ENCODE measurements at places on chromosomes 2 and 18.

DNA sequence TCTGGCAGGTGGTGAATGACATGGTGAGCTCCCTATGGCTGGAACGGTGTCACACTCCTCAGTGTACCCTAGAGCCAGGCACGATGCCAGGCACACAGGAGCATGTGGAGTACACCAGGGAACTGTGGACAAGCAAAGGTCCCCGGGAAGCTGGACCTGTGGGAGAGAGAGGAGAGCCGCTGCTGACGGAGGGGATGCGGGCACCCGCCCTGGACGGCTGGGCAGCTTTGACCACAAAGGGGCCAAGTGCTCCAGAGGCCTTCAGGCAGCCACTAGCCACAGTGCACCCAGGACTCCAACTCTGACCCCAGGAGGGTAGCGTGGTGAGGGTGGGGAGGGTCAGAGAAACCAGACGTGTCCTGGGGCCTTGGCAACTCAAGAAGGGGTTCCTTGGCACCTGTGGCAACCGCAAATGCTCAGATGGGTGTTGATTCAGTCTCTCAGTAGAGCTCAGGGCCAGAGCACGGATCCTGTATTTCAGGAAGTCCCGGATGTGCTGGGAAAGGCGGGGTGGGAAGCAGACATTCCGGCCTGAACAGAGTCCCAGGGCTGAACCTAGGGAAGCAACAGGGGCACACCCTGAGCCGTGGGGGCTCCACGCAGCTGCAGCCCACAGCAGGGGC, 2.3 kb upstream of the MAB21L4 start:
- DNase-seq, result no peak

- DNase-seq, result no peak
Measured at GRCh38 chr2:15687720-15688119, 96.1 kb downstream of the DDX1 start.

GRCh38 chr18:70029163-70029562, 81.5 kb upstream of the CD226 start:
- no peak for DNase-seq

DNA sequence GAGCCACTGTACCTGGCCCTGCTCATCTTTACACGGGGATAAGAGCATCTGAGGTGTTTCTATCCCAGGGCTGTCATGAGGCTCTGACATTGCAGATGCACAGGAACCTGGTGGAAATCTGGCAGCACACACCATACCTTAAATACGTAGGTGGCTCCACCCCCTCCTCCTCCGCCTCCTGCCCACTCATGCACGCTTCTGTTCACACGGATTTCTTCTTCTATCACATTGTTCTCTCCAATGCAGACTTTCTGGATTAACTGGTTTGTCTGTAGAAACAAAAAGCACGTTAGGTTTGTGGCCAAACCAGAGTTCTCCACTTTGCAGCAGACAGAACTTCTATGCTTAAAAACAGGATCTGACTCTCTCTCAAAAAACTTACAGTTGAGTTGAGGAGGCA, 118.2 kb downstream of the CLIP4 start:
- DNase-seq, result no peak

DNA sequence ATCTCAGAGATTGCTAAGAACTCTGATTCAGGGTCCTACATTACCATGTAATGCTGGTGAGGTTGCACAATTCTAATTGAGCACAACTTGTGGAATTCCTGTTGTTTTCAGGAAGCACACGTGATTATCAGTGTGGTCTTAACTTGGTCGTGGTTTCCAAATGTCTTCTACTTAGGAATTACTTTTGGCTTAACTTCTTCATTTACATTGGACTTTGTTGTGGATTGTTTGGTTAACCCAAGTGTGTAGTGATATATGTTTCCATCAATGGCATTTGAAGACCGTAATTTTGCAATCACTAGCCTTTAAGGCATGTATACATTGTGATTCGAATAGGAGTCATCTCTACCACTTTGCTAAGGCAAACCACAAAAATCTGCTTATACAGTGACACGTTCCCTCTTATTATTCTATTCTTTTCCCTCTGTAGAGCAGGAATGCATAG, 373.3 kb downstream of the IRS1 start:
- DNase-seq, result no peak

- no peak for DNase-seq
Measured at GRCh38 chr2:41932241-41933045, 115.4 kb upstream of the PKDCC start.

GRCh38 chr2:42096869-42097591, 49.2 kb downstream of the PKDCC start:
- no peak for DNase-seq

DNA sequence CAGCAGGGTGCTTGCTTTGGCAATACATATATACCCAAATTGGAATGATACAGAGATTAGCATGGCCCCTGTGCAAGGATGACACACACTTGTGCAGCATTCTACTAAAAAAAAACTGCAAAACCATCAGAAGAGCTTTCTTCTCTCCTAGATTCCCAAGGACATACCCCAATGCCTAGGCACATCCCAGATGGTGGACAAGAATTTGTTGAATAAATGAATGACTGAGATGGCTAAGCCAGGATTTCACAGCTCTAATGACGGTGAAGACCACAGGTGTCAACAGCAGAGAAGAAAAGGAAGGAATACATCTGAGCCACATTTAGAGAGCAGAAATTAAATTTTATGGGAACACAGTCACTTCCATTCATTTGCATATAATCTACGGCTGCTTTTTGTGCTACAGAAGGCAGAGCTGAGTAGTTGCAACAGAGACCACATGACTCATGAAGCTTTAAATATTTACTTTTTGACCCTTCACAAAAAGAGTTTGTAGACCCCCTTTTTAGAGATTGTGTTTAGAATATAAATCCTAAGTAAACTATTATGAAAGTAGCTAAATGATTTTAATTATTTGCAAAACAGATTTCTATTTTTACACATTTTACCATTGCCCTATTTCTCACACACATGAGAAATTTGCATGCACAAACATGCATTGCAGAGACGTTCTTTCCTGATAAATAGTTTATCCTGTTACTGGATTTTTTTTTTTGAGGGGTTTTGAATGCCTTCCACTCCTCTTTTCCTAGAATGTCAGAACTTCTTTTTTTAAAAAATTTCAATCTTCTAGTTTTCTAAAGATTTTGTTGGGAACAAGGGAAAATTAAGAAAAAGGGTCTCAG, 119.0 kb downstream of the PMAIP1 start:
- no peak for DNase-seq

- DNase-seq, result no peak
Measured at GRCh38 chr2:110931648-110932047, 189.1 kb upstream of the BCL2L11 start.

- no peak for DNase-seq
Measured at GRCh38 chr2:176122683-176123410, at the start of gene HOXD9. HOXD9 (plus strand) TSS chr2:176122719; CDS start chr2:176122769, 50 bp downstream.
